Skeletal muscle cell (primary cell): ENCODE measurements at places on chromosomes 13 and 19.

- DNase-seq, result no peak
Measured at GRCh38 chr13:42214446-42214845, 57.5 kb upstream of the AKAP11 start.

GRCh38 chr13:110073982-110074381 lies 233.0 kb downstream of the COL4A1 start:
- DNase-seq, result no peak

GRCh38 chr13:85316506-85317025 lies 482.7 kb downstream of the SLITRK6 start:
- no peak for DNase-seq

DNA sequence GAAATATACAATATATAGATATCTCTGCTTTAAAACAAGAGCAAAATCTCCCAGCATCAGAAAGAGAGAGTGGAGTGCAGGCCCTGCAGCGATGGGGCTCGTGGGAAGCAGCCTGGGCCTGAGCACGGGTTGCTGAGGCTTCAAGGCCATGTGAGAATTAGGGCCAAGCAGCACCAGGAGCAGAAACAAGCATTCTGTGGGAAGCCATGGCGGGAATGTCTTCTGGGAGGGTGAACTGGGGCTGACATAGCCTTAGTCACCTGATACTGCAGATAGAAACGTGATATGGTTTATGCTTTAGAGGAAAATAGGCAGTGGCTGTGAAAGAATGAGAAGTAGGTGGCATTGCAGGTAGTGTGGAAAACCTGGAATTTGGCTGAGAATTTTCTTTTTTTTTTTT lies 472.3 kb downstream of the IRS2 start:
- no peak for DNase-seq

DNA sequence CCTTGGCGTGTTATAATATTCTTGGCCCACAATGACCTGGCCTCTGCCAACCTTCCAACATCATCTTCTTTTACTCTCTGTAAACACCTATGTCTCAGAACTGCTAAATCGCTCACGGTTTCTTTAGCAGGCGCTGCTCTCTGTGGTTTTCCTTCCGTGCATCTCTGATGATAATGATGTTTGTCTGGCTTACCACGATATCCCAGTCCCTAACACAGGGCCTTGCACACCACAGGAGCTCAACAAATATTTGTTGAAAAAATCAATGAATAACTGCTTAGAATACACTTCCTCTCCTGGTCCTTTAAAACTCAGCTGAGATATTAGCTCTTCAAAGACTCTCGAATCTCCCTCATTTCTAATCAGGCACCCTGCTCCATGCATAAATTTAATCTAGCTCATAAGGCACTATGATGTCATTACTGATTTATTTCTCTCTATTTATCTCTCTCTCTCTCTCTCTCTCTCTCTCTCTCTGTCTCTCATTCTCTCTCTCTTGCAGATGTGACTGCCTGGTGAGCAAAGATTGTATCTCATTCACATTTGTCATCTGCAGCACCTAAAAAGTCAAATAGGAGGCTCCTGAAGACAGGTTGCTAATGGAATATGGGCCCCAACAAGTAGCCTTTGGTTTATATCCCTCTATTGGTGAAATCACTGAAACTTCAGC lies 206.4 kb downstream of the NHLRC3 start:
- DNase-seq, result no peak

DNA sequence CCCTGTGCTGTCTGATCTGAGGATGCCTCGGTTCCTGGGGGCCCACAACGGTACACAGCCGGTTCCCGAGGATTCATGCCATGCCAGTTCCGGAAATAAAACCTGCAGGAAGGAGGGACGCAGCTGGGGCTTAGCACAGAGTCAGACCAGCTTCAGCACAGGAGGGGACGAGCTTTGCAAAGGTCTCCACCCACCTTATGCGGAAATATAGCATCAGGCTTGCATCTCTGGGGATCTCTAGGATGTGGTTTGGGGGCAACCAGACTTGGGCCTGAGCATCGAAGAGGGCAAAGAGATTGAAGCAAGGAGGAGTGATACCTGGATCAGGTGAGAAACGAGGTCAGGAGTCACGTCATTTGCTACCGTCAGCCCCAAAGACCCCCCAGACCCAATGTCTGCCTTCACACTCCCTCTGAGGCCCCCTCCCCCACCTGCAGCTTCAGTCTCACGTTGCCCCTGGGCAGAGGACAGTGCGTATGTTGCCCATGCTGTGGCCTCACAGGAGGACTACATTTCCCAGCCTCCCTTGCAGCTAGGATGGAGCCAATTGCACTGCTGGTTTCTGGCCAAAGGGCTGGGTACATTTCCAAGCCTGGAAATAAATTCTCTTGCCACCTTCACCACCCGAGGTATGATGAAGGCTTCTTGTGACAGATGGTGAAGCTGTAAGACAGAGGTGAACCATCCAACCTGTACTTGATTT lies 12.1 kb downstream of the TYK2 start:
- no peak for DNase-seq

- no peak for DNase-seq
Measured at GRCh38 chr13:20960663-20961309, 58.2 kb upstream of the XPO4 start.

- no peak for DNase-seq
Measured at GRCh38 chr13:113120300-113121182, 2.1 kb upstream of the F10 start.

DNA sequence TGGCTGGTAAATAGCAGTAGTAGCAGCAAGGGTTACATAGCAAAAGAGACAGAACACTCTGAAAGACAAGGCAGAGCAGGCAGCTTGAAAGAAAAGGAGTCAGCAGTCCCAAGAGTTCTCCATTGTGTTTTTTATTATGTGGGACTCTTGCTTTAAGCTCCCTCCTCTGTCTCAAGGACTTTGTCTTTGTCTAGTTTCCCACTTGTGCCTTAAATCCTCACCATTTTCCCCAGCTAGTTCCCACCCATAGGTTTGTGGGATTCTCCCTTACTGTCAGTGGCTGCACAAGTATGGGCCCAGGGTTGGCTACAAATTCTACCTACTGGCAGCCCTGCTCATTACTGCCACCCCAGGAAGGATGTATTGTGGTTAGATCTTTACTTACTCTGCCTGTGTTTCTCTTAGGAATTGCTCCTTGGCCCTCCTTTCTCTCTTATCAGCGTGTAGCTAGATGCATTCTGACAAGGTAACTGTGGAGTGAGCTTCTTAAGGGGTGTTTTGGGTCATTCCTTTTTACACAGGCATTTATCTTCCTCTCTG lies 413.4 kb upstream of the PCDH9 start:
- DNase-seq, result no peak

DNA sequence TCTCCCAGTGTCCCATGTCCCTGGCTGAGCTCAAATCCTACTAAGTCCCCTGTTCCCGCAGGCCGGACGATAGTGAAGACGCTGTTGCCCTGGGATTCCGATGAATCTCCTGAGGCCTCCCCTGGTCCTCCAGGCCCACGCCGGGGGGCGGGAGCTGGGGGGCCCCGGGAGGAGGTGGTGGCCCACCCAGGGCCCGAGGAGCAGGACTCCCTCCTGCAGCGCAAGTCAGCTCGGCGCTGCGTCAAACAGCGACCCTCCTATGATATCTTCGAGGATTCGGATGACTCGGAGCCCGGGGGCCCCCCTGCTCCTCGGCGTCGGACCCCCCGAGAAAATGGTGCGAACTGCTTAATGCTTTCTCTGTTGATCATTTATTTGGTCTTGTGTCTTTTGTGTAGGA lies 5.9 kb downstream of the KMT2B start:
- DNase-seq, result no peak

DNA sequence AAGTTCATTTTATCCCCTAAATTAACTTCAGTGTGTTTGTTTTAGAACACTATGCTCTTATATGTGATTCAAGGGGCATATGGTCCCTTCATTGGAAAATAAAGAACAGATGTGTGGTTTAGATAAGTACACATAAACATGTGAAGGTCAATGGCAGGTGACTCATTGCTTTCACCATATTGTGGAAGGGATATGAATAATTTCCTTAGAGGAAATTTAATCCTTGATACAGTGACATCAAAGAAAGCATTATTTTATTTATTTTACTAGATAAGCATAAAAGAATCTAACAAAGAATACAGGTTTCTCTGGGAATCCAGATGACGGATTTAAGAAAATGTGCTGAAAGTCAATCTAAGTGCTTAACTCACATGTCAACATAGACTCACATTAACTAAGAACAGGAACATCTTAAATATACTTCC lies 373.5 kb downstream of the KCTD12 start:
- peak; percentile 87 for DNase-seq

DNA sequence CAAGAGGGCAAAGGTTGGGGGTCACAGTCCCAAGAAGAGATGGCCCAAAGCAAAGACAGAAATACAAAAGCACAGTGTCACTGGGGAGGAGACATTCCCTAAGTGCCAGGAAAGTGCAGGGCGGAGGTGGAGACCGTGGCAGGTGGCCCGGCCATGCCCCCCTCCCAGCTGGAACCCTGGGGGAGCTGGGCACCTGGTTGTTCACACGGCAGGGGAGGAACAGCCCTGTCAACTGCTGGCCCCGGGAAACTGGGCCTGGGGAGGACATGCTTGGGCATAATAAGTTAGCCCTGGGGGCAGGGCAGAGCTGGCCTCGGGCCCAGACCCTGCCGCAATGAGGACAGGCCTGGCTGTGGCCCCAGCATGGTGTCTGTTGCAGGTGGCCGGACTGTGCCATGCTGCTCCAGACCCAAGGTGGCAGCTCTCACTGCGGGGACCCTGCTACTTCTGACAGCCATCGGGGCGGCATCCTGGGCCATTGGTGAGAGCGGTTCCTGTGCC lies 7.4 kb downstream of the HPN start:
- DNase-seq, result no peak

GRCh38 chr19:18500376-18500775 lies 21.5 kb downstream of the ELL start:
- no peak for DNase-seq

- DNase-seq, result no peak
Measured at GRCh38 chr19:53112286-53112685, 9.1 kb upstream of the ZNF160 start.

DNA sequence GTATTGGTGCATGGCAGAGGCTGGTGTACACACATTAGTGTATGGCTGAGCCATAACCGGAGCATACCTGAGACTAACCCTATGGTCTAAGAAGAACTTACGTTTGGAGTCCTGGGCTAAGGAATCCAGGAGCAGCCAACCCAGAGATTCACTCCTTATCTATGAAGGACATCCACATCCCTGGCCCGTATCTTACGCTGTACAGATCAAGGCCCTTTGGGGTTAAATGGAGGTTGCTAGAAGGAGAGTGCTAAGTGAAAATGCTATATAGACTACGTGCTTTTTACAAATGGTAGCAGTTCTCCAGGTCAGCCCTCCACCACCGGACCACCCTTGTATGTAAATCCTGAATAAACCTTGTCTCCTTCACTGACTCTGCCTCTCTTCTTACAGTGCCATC lies 1.9 kb upstream of the SUGT1 start:
- no peak for DNase-seq

DNA sequence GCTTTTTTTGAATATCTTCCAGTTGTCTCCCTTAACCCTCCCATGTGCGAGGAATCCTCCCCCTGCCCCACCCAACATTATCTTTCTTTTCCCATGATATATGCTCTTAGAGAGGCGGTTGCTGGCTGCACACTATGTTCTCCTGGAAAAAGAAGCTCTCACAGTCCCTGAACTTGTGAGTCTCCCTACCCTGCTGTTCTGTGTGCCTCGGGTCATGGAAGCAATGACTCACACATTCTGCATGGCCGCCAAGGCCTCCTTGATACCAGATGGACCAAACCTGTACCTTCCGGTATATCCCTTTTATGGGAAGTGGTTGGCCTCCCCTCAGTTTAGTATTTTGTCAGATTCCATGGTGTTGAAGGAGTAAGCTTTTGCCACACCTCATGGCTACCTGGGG lies 705.4 kb downstream of the SLITRK6 start:
- DNase-seq, result peak; percentile 8

DNA sequence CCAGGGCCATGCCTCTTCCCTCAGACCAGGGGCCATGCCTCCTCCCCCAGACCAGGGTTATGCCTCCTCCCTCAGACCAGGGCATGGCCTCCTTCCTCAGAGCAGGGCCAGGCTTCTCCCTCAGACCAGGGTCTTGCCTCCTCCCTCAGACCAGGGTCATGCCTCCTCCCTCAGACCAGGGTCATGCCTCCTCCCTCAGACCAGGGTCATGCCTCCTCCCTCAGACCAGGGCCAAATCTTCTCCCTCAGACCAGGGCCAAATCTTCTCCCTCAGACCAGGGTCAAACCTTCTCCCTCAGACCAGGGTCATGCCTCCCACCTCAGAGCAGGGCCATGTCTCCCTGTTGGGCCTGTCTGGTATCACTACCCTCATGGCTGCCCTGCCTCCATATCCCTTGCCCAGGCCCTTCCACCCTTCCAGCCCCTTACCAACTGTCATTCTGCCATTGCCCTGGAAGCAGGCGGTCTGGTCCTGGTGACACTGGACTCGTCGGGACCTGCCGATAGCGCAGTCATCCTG lies 4.2 kb downstream of the LYPD5 start:
- no peak for DNase-seq

GRCh38 chr13:40145139-40145538 lies 489.7 kb downstream of the COG6 start:
- DNase-seq, result no peak

- DNase-seq, result no peak
Measured at GRCh38 chr19:31296741-31297390, 52.4 kb downstream of the TSHZ3 start.

- peak; percentile 58 for DNase-seq
Measured at GRCh38 chr19:6103217-6103644, 7.1 kb downstream of the RFX2 start.

- DNase-seq, result no peak
Measured at GRCh38 chr13:64767054-64767453, 2463.1 kb downstream of the PCDH9 start.
